ENCODE measurements at places on chromosomes 11 and 22.

DNA sequence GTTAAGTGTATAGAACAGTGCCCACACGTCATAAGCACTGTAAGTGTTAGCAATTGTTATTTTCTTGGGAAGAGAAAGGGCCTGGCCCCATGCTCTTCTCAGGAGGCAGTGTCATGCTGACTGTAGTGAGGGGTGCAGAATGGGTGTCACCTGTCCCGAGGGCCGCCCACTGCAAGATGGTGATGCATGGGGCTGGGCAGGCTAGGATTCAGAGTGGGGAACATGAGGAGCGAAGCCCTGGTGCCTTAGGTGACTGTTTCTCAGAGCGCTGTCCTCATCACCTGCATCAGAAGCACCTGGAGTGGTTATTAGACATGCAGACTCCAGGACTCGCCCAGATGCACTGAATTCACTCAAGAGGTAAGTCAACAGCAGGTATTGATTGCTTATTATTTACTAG lies 101.0 kb upstream of the PARVA start:
- no peak for DNase-seq

- DNase-seq: no peak
Observed at GRCh38 chr11:113839842-113840241, 35.5 kb downstream of the USP28 start.

GRCh38 chr11:29707924-29708323 lies 308.9 kb downstream of the KCNA4 start:
- no peak for DNase-seq

DNA sequence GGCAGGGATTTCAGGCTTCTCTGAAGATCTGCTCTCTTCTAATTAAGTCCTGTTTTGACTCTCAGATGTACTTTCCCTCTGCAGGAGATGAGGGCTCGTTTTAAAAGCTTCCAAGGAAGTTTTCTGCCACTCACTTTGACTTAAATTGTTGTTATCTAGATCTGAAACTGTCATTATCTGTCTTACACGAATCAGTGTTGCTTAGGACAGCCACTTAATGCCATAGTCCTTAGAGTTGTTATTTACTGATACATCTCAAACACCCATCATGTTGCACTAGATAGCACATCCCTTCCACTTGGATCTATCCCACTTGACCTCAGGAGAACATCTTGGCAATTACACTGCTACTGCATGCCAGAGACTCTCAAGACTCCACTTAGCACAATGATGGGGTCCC lies 86.9 kb upstream of the FAT3 start:
- DNase-seq: no peak

DNA sequence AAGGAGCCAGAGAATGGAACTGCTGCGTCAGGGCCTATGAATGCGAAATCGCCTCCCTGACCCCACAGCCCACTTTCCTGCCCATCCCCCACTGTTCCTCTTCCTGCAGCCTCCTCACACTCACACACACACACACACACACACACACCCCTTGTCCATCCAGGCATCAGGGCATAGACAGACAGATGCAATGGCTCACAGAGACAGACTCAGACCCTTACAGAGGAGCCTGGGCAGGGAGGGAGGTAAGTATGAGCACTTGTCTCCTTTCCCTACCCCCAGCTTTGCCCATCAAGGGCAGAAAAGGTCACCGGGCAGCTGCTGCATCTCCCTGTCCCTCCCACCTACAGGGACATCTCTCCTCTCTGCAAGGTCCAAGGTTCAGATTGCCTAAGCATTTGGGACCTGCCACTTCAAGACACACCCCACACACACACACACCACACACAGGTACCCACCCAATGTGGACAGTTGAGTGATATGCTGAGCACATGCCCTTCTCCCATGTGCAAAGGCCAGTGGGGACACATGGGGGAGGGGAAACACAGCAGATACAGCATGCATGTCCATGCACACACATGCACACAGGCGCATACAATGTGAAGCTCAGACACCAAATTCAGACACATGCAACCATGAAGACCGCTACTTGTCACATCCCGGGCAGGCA lies 2.0 kb upstream of the NRXN2 start:
- no peak for DNase-seq

All from mesothelial cell of epicardium (in vitro differentiated cells).